GM13977 (cell line): ENCODE measurements at places on chromosomes 2 and 18.

DNA sequence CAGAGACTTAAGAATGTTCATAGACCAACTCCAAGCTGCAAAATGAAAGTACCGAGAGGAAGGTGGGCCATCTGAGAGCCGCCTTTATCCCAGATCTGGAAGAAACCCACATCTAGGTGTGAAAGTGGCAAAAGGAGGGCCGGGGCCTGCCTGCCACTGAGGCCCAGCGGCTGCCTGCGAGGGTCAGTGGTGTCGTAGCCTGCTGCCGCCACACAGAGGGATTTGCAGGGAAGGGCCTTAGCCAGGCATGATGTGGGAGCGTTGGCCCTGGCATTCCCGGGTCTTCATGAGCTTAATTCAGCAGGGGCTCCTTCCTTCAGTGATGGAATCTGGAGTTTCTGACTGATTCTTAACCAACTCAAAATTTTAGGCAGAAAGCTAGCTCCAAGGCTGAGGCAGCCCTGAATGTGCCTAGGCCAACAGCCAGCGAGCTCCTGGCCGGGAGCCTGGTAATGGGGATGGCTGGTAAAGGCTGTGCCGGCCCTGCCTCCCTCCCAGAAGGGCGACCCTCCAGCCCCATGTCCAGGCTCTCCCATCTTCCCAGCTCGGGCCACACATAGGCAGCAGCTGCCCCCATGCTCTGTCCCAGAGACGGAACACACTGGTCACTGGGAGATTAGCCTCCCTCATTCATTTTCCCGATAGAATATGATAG is 230.1 kb downstream of the AGAP1 start:
- no peak for DNase-seq

- no peak for DNase-seq
These were observed 45.7 kb upstream of the EML4 start for GRCh38 chr2:42123426-42123825.

DNA sequence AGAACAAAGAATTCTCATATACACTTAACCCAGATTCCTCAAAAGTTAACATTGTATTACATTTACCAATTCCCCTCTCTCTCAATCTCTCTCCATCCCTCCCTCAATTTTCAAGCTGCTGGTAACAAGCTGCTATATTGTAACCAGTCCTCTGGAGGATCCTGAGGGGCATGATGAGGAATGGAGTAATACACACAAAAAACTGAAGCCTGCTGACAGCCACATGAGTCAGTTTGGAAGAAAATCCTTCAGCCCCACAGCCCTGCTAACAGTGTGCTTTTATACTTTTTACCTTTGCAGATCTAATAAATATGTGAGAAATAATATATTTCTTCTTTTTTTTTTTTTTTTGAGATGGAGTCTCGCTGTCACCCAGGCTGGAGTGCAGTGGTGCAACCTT is 165.7 kb upstream of the RAB12 start:
- no peak for DNase-seq

- no peak for DNase-seq
These were observed 268.6 kb downstream of the CYRIA start for GRCh38 chr2:16396986-16397385.

DNA sequence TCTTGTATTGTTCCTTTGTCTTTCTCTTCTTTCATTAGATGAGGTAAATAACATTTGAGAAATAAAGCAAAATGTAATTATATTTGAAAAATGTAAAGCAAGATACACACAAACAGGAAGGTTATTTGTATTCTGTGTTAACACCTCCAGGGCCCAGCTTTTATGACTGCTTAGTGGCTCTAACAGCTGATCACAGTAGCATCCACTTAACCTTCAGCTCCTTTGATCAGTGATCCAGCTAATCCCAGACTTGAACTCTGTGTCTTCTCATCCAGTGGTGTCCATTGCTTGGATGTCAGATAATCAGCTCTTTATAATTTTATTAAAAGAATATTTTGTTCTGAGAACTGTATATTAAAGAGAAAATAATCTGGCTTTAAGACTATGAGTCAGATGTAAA is 44.5 kb downstream of the PSMD14 start:
- DNase-seq = no peak

GRCh38 chr2:239214725-239215124 is 186.1 kb downstream of the HDAC4 start:
- DNase-seq = no peak

GRCh38 chr2:167752734-167753133 is 494.7 kb downstream of the STK39 start:
- no peak for DNase-seq

DNA sequence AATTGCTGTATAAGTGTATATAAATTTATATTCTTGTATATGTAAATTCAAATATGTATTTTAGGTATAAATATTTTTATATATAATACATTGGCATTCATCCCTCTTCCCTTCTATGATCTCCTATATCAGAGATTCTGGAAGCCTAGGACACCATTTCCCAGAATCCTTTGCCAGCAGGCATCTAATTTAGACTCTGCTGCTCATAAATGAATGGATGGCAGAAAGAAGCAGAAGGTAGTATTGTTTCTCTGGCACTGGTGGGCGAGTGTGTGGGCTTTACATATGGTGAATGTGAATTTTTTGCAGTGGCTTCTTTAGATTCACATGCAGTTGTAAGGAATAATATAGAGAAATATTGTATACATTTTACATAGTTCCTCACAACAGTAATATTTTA is 215.2 kb upstream of the THSD7B start:
- DNase-seq = no peak

DNA sequence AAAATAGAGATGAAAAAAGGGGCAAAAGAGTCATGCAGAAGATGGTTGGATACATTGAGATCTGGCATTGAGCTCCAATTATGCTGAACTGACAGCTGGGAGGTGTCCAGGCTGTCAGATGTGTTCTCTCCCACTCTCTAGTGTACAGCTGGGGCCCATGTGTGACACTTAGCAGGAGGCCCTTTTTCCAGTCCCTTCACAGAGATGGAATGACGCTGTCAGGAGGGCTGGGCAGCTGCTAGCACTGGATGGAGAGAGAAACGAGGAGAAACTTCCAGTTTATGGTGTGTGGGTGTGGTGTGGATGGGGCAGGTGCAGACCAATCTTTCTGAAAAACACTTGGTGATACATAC is 437.7 kb upstream of the HS6ST1 start:
- DNase-seq = no peak

DNA sequence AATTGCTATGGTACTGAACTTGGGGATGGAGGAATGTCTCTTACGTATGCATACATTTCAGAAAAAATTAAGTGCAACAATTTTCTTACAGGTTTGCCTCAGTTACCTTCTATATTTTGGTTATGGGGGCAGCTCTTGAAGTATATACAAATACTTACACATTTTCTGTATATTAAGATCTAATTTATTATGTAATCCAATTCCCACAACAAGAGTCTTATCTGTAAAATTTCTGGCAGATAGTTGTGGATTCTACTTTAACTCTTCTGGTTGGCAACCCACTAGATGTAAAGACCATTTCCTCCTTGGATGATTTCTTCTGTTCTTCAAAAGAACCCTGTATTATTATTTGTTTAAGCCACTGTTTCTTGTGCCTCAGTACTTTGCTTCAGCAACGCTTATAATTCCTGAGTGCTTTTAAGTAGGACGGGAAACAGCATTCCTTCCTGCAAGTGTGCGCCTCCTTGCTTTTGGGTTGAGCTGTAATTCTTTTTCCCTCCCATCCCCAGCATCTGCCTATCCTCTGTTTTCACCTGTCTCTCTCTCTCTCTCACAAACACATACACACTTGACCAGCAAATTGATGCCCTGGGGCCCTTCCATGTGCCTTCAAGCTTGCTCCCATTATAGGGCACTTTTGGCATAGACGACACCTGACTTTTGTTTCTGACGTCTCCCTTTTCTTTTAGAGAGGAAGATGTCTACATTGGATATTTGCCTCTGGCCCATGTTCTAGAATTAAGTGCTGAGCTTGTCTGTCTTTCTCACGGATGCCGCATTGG is 61.4 kb downstream of the ACSL3 start:
- DNase-seq = no peak
